ENCODE measurements at places on chromosomes 4 and X. TPM values are rescaled to one million over a fixed set of nuclear protein-coding genes. Genes with fewer than 3 reads are reported as not detected.

DNA sequence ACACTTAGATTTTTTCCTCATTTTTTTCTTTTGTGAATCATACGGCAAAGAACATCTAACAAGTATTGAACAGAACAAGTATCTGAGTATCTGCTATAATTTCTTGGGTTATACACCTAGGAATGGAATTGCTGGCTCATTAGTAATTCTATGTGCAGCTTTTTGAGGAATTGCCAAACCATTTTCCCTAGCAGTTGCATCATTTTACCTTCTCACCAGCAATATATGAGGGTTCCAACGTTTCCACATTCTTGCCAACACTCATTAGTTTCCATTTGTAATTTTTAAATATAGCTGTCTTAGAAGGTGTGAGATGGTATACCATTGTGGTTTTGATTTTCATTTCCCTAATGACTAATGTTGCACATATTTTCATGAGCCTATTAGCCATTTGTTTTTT is 41.1 kb upstream of the DCAF8L1 start:
- DNase-seq = no peak

- no peak for DNase-seq
Observed at GRCh38 chrX:43277879-43278278, 378.2 kb upstream of the MAOA start.

- no peak for DNase-seq
Observed at GRCh38 chr4:8110071-8110986, 48.3 kb downstream of the ABLIM2 start.

DNA sequence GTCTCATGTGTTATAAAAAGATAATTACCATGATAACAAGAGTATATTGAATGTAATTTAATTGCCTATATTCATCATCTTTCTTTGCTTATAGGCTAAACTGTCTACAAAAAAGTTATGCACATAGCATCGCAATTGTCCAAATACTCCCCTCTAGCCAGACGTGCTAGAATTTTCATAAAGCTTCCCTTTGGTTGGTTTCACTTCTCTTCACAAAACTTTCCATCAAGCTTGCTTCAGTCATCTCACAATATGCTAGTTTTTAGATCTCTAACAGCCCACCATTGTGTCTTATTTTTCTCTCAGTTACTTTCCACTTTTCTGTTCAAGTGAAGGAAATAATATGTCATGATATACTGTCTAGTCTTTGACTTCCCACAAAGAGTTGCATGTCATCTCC is 448.3 kb upstream of the SPANXN1 start:
- DNase-seq = no peak

DNA sequence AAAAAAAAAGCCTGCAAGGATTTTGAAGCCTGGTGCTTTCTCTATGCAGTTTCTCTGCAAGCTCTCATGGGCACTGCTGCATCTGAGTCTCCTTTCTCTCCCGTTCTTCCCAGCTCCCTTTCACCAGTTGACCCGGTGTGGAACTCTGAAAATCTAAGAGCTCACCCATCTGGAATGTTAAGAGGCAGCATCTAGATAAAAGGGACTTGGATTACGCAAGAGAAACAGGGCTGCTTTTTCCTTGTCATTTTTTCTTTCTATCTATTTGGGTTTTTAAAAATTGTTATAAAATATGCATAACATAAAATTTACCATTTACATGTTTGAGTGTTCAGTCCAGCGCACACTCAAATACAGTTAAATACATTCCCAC is 95.2 kb upstream of the RPS6KA3 start:
- no peak for DNase-seq

DNA sequence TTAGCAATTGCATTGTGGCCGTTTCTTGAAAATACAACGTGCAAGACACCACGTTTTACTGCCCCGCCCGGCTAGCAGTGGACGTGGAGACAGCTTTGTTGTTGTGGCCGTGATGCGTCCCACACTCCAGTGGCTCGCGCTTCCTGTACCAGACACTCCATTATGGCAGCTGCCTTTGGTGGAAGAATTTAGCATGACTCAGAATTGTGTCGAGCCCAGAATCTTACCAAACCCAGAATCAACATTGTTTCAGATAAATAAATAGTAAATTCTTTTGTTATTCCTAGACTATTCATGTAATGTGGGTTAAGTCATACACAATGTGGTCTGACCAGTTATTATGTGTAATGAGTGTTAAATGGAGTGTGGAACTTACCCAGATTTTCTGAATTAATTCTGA is 25.3 kb upstream of the S100P start:
- no peak for DNase-seq

Gene LPAR4
- polyA plus RNA-seq = 21.0 TPM

GRCh38 chrX:31384471-31384870 is 312.6 kb upstream of the FTHL17 start:
- no peak for DNase-seq

Gene CCDC149
- 21.6 TPM for polyA plus RNA-seq

Gene RAI2
- polyA plus RNA-seq = 15.1 TPM

GRCh38 chr4:37236165-37236564 is 8.4 kb upstream of the NWD2 start:
- no peak for DNase-seq

Gene MTMR8
- 2.3 TPM for polyA plus RNA-seq

GRCh38 chr4:147108409-147108808 is 162.7 kb upstream of the TTC29 start:
- no peak for DNase-seq

Gene IL2
- not detected for polyA plus RNA-seq

All from right renal pelvis (tissue), 4 donors.